ENCODE measurements at places on chromosomes 7 and 10. TPM values are rescaled to one million over a fixed set of nuclear protein-coding genes. Genes with fewer than 3 reads are reported as not detected.

GRCh38 chr10:19728964-19729363 lies 87.3 kb upstream of the PLXDC2 start:
- H3K4me1 ChIP-seq = no peaks in the 10 kb centered on the region
- DNase-seq = no peak
- no peak overlapping the region for H3K27ac ChIP-seq
- no peaks in the 10 kb centered on the region for H3K27me3 ChIP-seq
- no peak overlapping the region for H3K4me3 ChIP-seq
- no peaks in the 10 kb centered on the region for H3K36me3 ChIP-seq

DNA sequence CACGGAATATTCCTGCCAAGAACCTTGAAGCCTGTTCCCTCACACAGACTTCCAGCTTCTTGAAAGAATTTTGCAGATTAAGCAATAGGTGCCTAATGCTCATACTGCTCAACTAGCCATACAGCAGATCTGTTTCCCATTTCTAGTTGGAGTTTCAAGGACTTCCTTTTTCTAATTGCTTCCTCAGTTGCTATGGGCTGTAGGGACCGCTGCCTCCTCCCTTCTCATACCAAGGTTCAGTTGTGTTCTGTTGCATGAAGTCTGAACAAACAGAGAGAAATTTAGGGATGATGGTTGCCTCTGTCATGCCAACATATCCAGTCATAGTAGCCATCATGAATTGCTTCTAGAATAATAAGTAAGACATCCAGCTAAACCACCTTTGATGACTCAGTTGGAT lies 6.8 kb downstream of the ITGA8 start:
- no peak for DNase-seq
- peaks cover 26% of the 10 kb centered on the region for H3K27me3 ChIP-seq
- H3K27ac ChIP-seq = no peak overlapping the region
- H3K4me1 ChIP-seq = no peaks in the 10 kb centered on the region
- no peak overlapping the region for H3K4me3 ChIP-seq

DNA sequence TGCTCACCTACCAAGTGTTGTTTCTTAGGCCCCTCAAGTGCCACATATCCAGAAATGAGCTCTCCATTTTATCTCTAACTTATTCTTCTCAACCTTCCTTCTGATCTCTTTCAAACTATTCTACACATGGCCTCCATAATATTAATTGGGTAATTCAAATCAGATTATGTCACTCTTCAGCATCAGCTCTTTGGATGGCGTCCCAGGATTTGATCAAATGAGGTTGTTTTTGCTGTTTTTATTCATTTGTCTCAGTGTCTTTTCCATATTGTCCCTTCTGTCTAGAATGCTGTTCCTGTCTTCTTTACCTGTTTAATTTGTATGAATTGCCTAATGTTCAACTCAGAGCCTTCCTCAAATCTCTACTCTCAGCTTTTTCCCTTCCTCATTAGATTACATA lies 234.6 kb upstream of the CXCL12 start:
- H3K4me1 ChIP-seq = no peaks in the 10 kb centered on the region
- no peaks in the 10 kb centered on the region for H3K36me3 ChIP-seq
- no peaks in the 10 kb centered on the region for H3K27me3 ChIP-seq
- DNase-seq = no peak
- no peak overlapping the region for H3K27ac ChIP-seq

The SLC16A12 gene
- not detected for polyA plus RNA-seq

All from naive B cell (primary cell).